ENCODE measurements at places on chromosomes 12 and 14.

DNA sequence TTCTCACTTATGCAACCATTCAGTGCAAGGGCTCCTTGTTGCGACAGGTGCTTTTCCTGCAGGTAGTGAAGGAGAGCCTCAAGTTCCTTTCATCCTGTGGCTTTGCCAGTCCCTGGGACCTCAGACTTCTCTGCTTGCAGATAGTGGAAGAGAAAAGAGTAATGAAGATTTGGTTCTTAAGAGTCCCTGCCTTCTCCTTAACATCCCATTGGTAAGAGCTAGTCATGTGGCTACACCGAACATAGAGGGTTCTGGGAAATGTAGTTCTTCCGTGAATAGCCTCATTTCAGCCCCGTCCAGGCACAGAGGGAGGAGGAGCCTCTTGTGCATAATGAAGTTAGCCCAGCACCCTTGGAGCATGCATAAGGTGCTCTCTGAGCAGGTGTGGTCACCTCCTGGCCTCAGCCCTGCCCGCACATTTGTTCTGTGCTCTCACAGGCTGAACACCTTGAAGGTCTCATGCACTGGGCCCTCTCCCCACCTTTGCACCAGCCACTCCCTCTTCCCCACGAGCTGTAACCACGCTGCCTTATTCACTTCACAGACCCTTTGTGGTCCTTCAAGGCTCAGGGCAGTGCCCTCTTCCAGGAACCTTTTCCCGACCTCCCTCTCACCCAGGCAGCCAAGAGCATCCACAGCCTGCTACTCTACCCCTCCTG lies 134.0 kb downstream of the BCL11B start:
- DNase-seq: no peak

DNA sequence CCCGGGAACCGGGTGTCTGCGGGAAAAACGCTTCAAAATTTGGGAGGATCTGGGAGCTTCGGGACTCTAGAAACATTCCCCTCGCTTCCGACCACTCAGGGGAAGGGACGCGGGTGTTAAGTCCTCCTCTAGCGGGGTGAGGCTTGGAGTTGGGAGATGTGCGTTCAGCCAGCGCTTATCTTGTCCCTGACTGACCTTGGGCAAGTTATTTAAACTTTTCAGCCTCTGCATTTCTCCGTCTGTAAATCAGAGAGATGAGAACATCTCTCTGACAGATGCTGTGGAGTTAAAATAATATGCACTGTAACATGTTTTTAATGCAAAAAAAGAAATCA lies 76.9 kb upstream of the ANO4 start:
- no peak for DNase-seq

DNA sequence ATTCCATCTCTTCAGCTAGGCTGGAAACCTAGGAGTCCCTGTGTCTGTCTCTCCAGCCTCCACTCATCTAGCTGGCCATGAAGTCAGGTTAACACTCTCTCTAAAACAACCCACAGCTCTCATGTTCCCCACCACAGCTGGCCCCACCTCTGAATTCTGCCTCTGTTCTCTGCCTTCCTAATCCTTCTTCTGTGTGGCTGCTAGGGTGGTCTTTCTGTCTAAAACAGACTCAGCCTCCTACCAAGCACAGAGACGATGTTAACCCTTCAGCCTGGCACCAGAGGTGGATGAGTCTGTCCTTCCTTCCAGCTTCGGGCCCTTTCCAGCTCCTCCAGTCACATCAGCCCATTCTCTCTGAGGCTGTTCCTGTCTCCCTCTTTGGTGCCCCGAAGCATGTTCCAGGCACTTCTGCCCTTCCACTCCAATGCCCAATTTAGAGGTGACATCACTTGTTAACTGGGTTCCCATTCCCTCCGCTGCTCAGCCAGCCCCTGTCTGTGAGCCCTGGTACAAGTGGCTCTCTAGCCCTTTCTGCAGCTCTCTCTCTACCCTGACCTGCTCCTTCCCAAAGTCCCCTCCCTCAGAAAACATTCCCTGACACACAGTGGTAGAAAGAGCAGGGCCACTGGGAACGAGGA lies 9.1 kb downstream of the FIGNL2 start:
- no peak for DNase-seq

GRCh38 chr12:59191372-59191771 lies 271.1 kb upstream of the LRIG3 start:
- no peak for DNase-seq

- DNase-seq: no peak
Observed at GRCh38 chr14:55884819-55885218, 233.4 kb upstream of the PELI2 start.

- no peak for DNase-seq
Observed at GRCh38 chr14:28926122-28926521, 159.5 kb downstream of the FOXG1 start.

- DNase-seq: no peak
Observed at GRCh38 chr14:71011479-71011878, 104.2 kb downstream of the PCNX1 start.

DNA sequence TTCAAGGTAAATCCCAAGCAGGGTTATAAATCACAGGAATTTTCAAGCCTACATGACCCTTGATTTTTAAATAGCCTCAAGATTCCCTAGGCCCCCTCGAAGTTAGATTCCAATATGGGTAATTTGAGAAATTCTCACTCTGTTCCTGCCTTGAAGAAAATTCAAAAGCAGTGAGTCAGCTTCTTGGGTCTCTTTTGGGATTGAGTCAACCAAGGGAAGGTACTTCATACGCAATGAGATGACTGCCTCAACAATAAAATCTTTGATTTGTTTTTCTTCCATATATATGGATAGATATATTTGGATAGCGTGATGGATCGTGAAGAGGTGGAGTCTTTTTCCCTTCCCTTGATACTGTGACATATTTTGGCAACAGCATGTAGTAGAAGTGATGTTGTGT lies 180.4 kb upstream of the ATP2B1 start:
- no peak for DNase-seq

- no peak for DNase-seq
Observed at GRCh38 chr12:77891518-77892147, 60.9 kb downstream of the NAV3 start.

DNA sequence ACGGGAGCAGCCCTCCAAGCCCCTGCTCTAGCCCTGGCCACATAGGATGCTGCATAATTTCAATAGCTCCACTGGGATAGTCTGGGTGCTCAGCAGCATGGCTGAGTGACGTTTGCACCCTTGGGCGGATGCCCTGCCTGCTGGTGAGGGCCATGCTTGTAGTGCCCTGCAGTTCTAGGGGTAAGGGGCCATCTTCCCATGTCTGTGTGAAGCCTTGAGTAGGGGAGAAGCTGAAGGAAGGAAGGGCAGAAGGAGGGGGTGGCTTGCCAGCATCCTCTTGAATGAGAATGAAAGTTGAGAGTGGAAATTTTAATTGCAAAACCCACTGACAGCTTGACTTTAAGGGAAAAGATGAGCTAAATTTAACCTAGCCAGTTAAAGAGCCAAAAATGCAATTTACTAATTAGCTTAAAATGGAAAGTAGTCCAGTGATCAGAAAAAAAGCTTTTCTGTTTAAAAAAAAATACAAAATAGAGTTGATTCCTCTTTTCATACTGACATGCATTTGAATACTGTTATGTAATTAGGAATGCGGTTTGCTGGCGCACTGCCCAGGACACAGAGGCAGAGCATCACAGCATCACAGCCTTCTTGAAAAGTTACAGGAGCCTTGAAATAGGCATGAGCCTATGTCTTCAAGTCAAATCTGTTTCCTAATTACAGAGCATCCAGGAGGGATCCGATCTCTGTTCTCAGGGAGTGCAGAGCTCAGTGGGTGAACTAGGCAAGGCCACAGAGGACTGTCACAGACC lies 18.5 kb upstream of the EML1 start:
- no peak for DNase-seq

DNA sequence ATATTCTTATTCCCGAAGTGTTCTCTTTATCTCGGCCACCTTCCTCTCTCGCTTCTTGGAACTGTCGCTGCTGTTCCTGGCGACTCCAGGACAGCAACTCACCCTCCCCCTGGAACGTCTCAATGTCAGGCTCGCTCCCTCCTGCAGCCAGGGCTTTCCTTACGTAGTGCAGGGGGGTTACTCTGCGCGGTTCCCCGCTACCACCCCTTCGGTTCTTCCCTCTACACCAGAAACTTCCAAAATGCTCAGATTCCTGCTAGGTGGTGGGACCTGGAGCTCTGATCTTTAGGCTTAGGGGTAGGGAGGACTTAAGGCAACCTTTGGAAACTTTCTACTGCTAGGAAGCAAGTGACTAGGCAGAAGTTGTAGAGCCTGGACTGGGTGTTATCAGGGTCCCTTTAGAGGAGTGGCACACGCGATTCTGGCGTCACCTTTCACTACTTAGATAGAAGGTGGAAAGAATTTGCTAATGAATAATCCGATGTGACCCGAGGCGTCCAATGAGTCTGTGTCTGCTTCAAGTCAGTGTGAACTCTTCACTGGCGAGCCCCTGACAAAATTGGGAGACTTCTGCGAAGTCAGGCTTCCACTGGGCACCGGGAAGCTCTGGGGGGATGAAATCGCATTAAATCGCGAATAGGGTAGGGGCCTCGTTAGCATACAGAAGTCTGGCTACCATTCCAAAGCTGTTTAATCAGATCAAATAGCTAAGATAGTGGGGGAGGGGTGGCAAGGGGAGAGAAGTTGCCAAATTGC lies 900 bp upstream of the DPF3 start:
- DNase-seq: no peak

DNA sequence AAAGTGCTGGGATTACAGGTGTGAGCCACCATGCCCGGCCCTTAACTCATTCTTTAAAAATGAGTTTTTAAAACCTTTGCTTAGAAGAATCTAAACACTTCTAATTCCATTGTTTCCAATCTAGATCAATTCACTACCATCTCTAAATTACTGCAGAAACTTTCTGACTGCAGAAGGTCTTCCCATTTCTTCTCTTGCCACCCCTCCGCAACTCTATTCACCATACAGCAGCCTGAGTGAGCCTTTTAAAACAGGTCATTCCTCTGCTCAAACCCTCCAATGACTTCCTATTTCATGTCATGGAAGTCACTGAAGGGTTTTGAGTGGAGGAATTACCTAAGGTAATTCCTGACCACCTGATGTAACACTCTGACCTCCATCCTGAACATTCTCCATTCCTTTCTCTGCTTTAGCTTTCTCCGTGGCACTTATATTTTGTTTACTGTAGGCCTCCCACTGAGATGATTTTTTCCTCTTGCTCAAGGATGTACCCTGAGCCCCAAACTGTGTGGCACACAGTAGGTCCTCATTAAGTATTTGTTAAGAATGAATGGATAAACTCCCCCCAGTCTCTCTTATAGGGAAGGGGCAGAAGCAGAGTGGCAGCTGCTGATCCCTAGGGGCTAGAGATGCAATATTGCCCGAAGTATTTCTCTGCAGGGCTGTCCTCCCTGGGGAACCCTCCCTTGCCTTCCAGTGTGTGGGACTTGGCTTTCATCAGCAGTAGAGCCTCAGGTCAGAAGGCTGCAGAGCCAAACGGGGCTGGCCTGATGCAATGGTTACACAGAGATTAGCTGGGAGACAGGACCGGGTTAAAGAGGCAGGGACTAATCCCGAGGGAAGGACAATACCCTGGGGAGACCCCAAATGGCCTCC lies 1.2 kb downstream of the DDIT3 start:
- no peak for DNase-seq

DNA sequence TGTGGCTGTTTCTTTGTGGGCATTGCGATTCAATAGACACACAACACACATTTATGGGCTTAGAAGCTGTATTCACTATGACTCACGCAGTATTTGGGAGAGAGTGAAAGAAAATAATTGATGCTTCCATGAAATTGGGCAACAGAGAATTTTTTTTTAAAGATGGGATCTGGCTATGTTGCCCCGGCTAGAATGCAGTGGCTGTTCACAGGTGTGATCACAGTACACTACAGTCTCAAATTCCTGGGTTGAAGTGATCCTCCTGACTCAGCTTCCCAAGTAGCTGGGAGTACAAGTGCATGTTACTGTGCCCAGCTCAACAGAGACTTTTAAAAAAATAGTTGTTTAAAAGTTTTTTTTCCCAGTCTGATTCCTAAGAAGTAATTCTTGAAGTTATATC lies 146.3 kb downstream of the APAF1 start:
- DNase-seq: no peak

GRCh38 chr14:94088516-94088915 lies 7.4 kb downstream of the IFI27L1 start:
- no peak for DNase-seq

DNA sequence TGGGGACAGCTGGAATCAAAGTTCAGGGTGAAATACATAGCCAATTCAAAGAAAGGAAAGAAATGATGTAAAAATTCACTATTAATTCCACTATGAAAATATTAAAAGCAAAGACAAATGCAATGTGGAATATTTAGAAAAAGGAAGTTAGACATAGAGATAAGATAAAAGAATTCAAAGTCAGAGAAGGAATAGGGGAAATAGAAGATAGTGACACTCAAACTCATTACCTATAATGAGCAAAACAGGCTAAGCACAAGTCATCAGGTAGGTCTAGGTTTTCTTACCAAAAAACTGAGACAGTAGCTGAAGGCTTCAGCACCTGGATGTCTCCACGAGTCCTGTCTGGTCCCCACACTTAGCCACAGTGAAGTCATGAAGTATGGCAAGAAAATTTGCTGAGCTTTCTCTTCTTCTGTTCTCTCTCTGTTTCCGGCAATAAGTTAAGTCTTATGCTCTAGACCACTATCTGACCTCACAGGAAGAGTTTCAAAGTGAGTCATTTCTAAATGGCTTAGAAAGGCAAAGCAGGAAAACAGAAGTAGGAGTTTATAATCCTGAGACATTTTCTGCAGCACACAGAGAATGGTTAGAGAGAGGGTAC lies at the start of gene C3AR1:
Gene C3AR1, minus strand, starts transcription at position 369 of the 604 bp plus-strand sequence. CDS start 6,174 bp downstream, outside the sequence.
- no peak for DNase-seq

GRCh38 chr12:52647601-52648000 lies 4.4 kb downstream of the KRT2 start:
- DNase-seq: no peak

DNA sequence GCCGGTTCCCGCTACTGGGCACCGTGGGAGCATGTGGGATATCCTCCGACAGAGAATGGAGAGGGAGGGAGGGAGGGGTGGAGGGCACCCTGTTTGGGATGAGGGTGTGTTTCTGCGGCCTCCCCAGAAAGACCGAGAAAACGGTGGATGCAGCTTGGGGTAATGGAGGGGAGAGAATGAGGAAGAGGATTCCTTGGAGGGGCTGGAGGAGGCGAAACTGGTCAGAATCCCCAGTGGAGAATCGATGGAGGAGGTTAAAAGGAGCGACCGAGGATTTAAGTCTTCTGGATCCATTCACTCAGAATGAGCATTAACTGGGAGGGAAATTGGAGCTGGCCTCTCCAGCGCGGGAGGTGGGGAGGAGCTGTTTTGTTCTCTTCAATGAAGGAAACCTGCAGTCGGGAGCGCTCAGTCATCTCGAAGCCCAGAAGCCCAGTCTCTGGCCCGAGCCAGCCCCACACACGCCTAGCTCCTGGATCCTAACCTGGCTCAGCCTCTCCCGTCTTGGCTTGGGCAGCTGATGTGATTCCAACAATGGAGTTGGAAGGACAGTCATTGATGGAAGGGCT lies 581 bp downstream of the ARG2 start:
- DNase-seq: no peak
